ENCODE measurements at places on chromosomes 7 and 10.
A peak's percentile ranks its signal among the peaks of the same experiment; 100 is the strongest.

DNA sequence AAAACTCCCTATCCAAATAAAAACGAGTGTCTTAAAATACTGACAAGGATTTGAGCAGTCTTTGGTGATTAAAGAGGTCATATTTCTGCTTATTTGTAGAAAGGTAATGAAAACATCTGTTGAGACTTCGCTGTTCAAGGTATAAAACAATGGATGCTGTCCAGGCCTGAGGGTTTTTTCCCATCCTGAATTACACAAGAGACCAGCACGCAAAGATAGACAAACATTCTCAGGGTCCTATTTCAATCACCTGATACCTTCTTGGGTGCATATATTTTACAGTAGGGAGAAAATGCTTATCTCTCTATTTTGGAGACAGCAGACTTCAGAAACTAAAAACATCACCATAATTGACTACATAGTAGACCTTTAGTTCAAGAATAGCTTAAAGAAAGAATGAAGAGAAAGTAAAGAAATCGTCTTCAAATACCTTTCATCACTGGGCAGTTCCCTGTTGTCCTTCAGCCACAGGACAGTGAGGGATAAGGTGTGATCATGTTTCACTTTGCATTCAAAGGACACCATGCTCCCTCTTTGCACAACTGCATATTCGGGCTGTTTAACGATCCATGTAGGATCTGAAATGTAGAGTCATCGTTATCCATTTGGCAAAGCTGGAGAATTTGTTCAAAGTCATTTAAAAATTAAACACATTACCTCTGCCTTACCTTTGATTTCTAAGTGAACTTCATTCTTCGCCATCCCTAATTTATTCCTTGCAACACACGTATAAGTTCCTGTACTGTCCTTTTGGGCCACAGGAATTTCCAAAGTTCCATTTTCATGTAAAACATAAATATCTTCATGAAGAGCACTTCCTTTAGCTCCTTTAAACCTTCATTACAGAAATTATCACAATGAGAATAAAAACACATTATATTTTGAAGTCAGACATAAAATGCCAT is 63.7 kb upstream of the LAMB4 start:
- DNase-seq: no peak

GRCh38 chr7:106448346-106448991 is 163.7 kb upstream of the NAMPT start:
- no peak for DNase-seq

DNA sequence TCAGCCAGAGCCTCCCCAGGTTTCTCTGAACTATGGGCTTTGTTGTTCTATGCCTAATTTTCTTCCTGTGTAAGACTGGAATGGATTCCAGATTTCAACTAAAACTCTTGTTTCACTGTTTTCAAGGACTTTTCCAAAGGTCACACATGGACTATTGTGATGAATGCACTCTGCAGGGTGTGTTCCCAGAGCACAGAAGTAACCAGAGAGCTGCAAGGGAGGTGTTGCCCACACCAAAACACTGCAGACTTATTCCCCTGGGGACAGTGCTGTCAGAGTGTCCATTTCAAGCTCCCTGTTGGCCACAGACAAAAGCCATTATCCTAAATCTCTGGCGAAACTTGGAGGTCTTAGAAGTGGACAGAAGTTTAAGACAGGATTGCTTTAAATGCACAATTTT is 231.6 kb downstream of the TRIL start:
- DNase-seq: no peak

GRCh38 chr7:129889133-129889844 is 63.5 kb downstream of the UBE2H start:
- no peak for DNase-seq

DNA sequence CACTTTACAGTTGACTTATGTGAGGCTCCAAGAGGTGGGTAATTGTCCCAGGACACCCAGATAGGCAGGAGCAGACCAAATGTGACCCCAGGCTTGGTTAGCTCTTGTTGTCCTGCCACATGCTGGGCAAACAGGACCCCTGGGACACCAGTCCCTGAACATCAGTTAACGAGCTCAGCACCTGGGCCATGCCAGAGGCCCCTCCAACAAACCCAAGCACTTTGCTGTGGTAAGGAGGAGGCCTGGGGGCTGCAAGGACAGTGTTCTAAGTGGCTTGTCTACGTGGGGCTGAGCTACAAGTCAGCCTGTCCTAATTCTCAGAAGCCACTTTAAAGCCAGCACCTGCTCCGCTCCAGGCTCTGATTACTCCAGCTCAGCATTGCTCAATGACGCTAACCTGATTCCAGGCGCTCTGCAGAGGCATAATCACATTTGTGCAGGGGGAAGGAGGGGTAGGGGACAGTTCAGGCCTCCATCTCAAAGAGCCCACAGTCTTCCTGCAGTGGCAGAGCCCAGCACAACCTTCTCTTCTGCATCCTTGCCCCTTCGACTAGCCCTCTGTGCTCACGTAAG is 57.2 kb downstream of the DDC start:
- no peak for DNase-seq

DNA sequence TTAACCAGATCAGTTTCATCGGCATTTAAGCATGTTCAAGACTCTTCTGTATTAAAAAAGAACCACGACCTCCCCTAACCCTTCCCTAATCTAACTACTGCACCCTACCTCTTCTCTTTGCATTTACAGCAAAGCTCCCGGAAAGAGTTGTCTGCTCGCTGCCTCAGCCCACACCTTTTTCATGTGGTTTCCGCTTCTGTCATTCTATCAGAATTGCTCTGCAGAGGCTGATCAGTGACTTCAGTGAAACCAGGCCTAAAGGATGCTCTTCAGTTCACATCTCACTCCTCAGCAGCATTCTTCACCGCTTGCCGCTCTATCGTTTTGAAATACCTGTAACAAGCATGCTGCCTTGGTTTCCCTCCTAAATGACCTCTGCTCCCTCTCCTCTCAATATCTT is 160.9 kb downstream of the SDK1 start:
- no peak for DNase-seq

DNA sequence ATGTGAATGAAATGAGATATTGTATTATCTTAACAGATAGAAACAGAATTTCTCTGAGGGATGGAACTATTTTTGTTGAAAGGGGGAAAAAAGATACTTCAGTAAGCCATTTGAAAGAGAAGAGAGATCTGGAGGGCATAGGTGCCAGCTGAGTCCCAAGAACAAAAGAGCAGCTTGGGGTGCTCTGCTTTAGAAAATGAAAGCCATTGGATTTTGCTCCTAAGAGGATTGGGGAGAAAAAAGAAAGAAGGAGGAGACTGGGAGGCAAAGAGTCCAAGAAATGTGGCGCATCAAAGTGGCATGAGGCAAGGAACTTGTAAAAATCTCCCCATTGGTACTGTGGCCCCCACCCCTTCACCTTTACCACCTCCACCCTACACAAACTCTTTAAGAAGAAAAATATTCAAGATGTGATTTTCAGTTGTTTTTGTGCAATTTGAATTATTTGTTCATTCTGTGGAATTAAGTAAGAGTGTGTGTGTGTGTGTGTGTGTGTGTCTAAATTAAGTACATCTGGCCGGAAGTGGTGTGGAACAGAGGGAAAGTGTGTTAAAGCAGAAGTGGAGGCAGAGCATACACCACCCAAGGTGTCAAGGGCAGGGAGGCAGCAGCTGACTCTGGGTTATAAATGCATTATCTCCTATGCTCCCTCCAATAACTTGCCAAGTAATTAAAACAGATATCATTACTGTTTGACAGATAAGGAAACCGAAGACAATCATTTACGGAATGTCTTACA is 9.9 kb upstream of the GNAI1 start:
- DNase-seq: no peak

- DNase-seq: no peak
Measured at GRCh38 chr7:83708531-83708930, 59.6 kb upstream of the SEMA3E start.

- no peak for DNase-seq
Measured at GRCh38 chr10:3769556-3769955, 15.5 kb downstream of the KLF6 start.

- DNase-seq: no peak
Measured at GRCh38 chr7:142771353-142771723, 568 bp downstream of the PRSS2 start.

DNA sequence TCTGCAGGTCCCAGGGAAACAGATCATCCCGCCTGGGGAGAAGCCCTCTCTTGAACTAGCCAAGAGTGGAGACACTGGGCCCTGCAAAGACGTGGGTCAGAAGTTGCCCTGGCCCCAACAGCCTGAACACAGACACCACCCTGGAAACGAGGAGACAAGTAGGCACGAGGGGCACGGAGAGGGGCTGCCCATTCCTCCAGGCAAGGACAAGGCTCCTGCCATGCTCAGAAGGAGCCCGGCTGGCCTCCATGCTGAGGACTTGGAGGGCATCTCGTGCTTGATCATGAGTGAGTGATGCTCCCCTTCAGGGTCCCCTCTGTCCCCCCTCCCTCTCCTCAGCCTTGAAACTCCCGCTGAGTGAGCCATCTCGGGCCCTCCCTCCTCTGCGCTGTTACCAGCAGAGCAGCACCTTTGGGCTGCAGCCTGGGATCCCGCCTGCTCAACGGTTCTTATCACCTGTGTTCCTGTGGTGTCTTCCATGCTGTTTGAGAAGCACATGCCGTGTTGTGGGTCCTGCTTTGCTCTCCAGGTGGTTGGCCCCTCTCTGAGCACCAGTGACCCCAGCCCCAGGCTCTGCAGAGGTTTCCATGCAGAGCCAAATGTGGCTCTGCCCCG is 544.3 kb downstream of the TCERG1L start:
- DNase-seq: no peak

GRCh38 chr10:34124522-34125035 is 690.5 kb downstream of the PARD3 start:
- no peak for DNase-seq

DNA sequence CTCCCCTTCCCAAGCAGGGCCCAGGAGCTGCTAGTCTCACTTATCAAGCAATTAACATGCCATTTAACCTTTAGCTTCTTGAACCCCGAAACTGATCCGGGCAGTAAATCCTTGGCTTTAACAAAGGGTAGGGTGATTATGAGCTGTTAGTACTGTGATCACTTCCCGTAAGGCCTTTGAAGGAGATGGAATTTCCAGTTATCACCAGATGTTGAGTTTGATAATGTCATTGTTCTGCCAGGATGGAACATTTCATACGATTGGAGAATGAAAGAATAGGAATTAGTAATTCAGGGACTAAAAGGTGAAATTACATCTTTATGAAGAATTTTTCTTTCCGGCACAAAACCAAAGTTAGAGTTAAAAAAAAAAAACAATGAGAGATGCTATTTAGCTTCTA is 570.9 kb upstream of the FOXK1 start:
- DNase-seq: no peak

DNA sequence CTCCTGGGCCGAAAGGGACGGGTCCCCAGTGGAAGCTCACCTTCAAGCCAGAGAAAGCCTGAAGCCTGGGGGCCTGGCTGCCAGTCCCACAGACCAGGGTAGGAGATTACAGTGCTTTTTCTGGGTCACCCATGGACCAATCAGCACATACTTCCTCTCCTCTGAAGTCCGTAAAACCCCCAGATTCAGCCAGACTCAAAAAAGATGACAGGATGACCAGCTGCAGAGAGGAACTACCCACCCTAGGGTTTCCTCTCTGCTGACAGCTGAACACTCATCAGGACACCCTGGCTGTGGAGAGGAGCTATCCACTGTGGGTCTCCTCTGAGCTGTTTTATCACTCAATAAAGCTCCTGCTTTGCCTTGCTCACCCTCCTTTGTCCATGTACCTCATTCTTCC is 78.0 kb downstream of the SAMD9 start:
- DNase-seq: no peak

DNA sequence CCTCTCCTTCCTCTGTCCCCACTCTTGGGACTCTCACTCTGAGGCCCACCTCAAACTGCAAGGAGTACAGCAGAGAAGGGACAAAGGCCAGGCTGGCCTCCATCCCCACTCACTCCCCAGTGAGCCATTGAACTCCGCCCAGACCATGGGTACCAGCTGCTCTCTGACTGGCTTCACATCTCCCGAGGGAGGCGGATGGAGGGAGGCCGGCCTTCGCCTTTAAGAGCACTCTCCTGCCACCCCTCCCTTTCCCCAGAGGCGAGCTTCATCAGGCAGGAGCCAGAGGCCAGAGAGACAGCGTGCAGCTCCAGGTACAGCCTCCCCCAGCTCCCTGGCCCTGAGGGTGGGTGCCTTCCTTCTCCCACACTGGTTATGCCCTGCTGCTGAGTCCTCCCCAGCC is 1.8 kb upstream of the LDB3 start:
- peak; percentile 51 for DNase-seq

DNA sequence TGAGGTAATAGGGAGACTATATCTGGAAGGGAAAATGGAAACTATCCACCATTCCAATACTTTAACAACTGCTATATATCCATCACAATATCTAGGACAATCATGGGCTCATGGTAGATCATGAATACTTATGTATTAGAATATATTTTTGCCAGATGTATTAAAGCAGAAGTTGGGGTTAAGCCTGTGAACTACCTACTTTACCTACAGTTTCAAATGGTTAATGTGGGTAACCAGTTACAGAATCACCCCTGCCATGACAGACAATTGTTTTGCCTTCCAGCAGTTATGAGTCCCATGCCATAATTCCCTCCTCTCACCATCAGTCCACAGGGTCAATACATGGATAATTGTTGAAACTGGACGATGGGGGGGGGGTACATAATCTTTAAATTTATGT is 29.9 kb upstream of the RAPGEF5 start:
- DNase-seq: no peak

GRCh38 chr10:31087851-31088250 is 56.2 kb upstream of the ZNF438 start:
- DNase-seq: no peak

- peak; percentile 23 for DNase-seq
Measured at GRCh38 chr7:139776486-139777132, 1.2 kb downstream of the HIPK2 start.

- DNase-seq: peak; percentile 45
Measured at GRCh38 chr7:1899196-1899595, 229.1 kb downstream of the ELFN1 start.

DNA sequence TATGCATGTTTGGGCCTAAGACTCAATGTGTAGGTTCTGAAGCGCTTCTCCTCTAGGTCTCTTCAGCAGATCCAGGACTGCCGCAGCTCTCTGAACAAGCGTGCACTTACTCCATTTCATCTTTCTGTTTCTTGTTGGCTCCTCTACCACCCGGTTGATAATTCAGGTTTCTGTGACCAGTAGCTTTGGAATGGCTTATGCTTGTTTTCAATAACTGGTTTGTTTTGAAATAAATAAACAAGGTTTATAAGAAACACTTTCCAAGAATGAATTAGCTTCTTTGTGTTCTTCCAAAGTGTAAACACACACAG is 1.5 kb downstream of the MDFIC start:
- DNase-seq: no peak

DNA sequence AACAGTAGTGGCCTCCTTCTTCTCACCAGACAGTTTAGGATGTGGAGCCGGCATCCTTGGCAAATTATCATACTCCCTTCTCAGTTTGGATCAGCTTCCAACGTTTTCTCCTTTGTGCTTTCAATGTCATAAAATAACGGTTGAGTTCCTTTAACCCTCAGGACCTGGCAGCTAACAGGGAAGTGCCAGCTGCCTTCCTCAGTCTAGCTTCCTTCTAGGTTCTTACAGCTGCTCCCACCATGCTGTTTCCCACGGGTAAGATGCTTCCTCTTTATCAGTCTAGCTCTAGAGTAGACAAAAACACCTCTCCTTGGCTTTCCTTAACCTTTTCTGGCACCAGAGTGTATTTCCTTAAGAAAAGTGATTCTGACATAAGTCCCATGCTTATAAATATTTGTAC is 33.2 kb downstream of the BLVRA start:
- DNase-seq: no peak

Measured in head of caudate nucleus (tissue), 42 donors.